Fibroblast of lung (primary cell): ENCODE measurements at places on chromosomes 4 and X. TPM values are rescaled to one million over a fixed set of nuclear protein-coding genes. Genes with fewer than 3 reads are reported as not detected.

- no peak overlapping the region for H3K4me3 ChIP-seq
- no peaks in the 10 kb centered on the region for H3K4me1 ChIP-seq
- DNase-seq, result no peak
- no peaks in the 10 kb centered on the region for H3K27me3 ChIP-seq
- no peak overlapping the region for H3K27ac ChIP-seq
Measured at GRCh38 chr4:80614319-80614718, 278.8 kb downstream of the CFAP299 start.

DNA sequence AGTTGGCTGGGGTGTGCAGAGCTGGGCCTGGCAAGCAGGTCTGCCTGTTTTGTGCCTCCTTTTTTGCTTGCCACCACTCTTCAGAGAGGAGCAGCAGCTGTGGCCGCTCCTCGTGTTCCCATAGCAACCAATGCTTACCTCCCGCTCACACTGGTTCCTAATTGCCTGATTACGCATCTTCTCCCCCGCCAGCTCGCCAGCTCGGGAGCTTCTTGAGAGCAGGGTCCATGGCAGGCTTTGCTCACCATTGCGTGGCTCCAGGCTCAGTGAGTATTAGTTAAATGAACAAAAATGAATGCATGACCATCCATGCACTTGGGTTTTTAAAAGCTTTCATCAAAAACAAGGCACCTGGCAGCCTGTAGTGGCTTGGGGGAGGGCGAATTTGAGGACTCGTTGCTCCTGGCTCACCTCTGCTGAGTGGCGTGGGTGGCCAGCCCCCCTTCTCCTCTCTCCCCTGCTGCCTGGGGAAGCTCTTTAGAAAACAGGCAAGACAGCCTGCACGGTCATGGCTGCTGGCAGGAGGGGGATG is 14.2 kb upstream of the PJA1 start:
- DNase-seq, result peak; percentile 24
- H3K4me3 ChIP-seq, result no peak overlapping the region
- H3K36me3 ChIP-seq, result no peaks in the 10 kb centered on the region
- no peak overlapping the region for H3K27ac ChIP-seq
- peaks cover 3% of the 10 kb centered on the region for H3K27me3 ChIP-seq
- H3K4me1 ChIP-seq, result no peaks in the 10 kb centered on the region

DNA sequence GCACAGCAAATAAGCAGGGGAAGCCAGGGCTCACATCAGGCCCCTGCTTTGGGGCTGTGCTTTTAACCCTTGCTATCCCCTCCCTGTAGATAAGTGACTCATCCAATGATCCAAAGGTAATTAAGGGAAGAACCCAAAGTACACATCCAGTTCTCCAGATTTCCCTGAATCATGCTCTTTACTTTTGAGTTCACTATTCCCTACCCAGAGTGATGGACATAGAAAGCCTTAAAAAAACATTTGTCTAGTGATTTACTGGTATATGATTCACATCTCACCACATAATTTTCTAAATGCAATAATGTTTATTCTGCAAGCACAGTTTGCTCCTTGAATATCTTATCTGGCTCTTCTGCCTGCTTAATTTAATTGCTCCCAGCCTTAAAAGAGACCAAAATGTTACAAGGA is 136.2 kb downstream of the PPP3CA start:
- no peaks in the 10 kb centered on the region for H3K36me3 ChIP-seq
- peak; percentile 43 for DNase-seq
- no peaks in the 10 kb centered on the region for H3K4me1 ChIP-seq
- no peak overlapping the region for H3K27ac ChIP-seq
- no peak overlapping the region for H3K4me3 ChIP-seq

DNA sequence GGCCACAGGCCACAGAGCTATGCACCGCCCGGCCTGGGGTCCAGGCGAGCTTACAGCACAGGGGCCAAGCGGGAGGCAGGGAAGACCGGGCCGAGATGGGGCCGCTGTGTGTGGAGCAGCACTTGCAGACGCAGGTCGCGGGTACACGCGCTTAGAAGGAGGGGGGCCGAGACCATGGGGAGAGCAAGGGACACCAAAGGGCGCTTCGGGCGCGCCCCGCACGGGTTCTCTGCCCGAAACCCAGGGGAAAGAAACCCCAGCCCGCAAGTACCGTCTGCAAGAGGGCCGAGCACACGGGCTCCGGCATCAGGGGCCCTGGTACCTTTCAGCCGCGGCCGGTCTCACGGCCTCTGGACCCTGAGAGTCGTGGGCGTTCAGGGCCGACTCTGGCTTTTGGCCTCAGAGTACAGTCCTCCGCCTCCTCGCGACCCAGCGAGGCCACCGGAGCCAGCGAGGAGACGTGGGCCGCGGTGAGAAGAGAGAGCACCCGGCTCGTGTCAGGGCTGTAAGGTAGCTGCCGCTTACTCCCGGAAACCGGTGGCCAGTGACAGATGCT is 342 bp downstream of the EOLA2 start:
- H3K4me3 ChIP-seq, result peak overlapping the region; percentile 68
- peak overlapping the region; percentile 97 for H3K27ac ChIP-seq

DNA sequence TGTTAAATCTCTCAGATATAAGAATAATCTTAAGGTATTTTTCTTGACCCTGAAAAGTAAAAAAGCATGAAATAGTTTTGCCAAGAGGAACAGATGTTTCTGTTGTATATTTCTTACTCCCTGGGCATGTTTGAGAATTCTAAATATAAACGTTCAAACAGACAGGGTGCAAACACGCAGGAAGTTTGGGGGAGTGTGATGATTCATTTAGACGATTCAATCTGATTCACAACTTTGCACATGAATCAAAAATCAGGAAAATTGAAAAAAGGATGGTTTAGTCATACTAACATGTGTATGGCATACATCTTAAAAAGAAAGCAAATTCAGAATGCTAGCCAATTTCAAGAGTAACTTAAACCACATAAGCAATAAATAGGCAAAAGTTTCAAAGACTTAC is 340.3 kb upstream of the GRID2 start:
- H3K27me3 ChIP-seq, result no peaks in the 10 kb centered on the region
- H3K4me3 ChIP-seq, result no peak overlapping the region
- peaks cover 2% of the 10 kb centered on the region for H3K4me1 ChIP-seq
- DNase-seq, result peak; percentile 67
- no peak overlapping the region for H3K27ac ChIP-seq
- no peaks in the 10 kb centered on the region for H3K36me3 ChIP-seq

DNA sequence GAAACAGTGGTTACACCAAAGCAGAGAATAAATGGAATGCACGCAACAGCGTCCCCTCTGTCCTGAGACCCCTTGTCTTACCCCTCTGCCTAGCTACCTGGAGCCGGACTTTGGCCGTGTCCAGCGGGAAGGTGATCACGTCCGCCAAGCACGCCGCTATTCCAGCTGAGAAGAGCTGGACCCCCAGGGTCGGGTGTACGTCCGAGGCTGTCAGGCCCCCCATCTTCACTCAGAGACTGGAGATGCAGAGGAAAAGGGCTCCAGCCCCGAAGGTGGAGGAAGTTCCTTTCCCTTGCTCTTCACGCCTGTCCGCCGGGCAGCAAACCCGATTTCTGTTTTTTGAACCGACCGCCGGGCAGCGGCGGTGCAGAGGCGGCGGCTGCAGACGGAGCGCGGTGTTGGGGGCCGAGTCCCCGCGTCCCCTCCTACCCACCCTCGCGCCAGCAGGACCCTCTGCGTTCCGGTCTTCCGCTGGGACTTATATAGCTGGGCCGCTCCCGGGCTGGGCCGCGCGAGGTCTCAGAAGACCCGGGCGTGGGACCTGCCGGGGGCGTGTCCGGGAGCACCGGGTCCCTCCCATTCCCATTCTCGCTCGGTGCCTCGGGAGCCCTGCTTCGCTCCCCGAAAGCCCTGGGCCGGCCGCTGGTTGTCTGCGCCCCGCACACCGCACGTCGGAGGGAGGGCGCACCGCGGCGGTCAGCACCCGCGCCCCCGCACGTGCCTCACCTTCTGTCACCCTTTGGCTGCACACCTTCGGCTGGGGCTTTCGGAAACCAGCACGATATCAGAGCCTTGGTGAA is at the start of gene UCP1:
UCP1 (minus strand) TSS at position 455 of the 800 bp plus-strand sequence; CDS start at position 223, 232 bp downstream.
- no peaks in the 10 kb centered on the region for H3K36me3 ChIP-seq
- H3K27me3 ChIP-seq, result peaks cover 49% of the 10 kb centered on the region
- no peaks in the 10 kb centered on the region for H3K4me1 ChIP-seq
- H3K27ac ChIP-seq, result no peak within 1 kb of the TSS

DNA sequence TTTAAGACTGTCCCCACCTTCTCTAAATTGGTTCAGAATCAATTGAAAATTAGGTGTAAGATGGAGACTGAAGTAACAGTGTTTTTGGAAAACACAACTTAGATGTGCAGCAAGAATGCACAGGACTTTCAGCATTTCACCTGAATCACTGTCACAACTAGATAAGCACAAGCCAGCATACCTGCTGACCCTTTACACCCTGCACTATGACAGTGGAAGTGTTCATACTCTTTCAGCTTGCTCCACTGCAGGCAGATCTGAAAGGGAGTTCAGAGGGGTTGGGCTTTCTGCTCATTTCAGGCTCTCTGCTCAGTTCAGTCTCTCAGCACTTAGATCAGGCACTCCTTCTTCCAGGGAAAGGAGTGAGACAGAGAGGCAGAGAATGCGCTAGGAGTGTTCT is 22.8 kb downstream of the DCUN1D4 start:
- no peak overlapping the region for H3K27ac ChIP-seq
- DNase-seq, result no peak
- H3K36me3 ChIP-seq, result peaks cover 7% of the 10 kb centered on the region
- H3K4me3 ChIP-seq, result no peak overlapping the region

- H3K27me3 ChIP-seq, result no peaks in the 10 kb centered on the region
- no peak overlapping the region for H3K27ac ChIP-seq
- no peak overlapping the region for H3K4me3 ChIP-seq
- no peak for DNase-seq
Measured at GRCh38 chr4:184593461-184593860, 55.8 kb downstream of the CASP3 start.

- H3K4me1 ChIP-seq, result no peaks in the 10 kb centered on the region
- H3K27me3 ChIP-seq, result no peaks in the 10 kb centered on the region
- DNase-seq, result peak; percentile 87
- no peak overlapping the region for H3K27ac ChIP-seq
- H3K4me3 ChIP-seq, result no peak overlapping the region
- no peaks in the 10 kb centered on the region for H3K36me3 ChIP-seq
Measured at GRCh38 chr4:37873386-37873785, 17.5 kb upstream of the TBC1D1 start.

DNA sequence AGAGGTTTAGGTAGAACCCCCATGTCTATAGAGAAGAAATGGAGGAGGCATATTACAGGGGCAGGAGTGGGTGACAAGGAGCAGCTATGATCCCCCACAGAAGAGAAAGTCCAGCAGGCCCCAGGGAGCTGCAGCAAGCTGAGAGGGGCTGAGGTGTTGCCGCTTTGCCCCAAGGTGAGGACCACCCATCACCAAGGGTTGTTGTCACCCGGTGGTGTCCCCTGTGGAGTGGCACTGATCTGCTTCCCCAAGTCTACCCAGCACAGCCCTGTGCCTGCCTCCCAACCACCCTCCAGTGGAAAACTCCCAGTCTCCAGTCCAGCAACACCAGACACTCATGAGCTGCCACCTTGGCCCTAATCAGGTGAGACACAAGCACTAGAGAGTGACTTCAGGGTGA is 149.3 kb upstream of the NOCT start:
- peaks cover under 1% of the 10 kb centered on the region for H3K4me1 ChIP-seq
- H3K27me3 ChIP-seq, result no peaks in the 10 kb centered on the region
- no peaks in the 10 kb centered on the region for H3K36me3 ChIP-seq
- DNase-seq, result no peak
- H3K27ac ChIP-seq, result no peak overlapping the region

- no peaks in the 10 kb centered on the region for H3K27me3 ChIP-seq
- H3K4me3 ChIP-seq, result no peak overlapping the region
- H3K4me1 ChIP-seq, result peaks cover 4% of the 10 kb centered on the region
- no peaks in the 10 kb centered on the region for H3K36me3 ChIP-seq
- H3K27ac ChIP-seq, result peak overlapping the region; percentile 5
Measured at GRCh38 chr4:169079942-169080827, 70.1 kb upstream of the CBR4 start.

GRCh38 chr4:75255261-75255660 is 258.9 kb downstream of the RCHY1 start:
- no peaks in the 10 kb centered on the region for H3K4me1 ChIP-seq
- H3K4me3 ChIP-seq, result no peak overlapping the region
- H3K27ac ChIP-seq, result no peak overlapping the region
- H3K27me3 ChIP-seq, result no peaks in the 10 kb centered on the region

- no peak overlapping the region for H3K4me3 ChIP-seq
- no peaks in the 10 kb centered on the region for H3K27me3 ChIP-seq
- H3K36me3 ChIP-seq, result no peaks in the 10 kb centered on the region
- no peaks in the 10 kb centered on the region for H3K4me1 ChIP-seq
- H3K27ac ChIP-seq, result no peak overlapping the region
Measured at GRCh38 chr4:43136752-43137151, 244.2 kb downstream of the GRXCR1 start.

- H3K4me1 ChIP-seq, result no peaks in the 10 kb centered on the region
- no peaks in the 10 kb centered on the region for H3K36me3 ChIP-seq
- no peak overlapping the region for H3K27ac ChIP-seq
- no peak overlapping the region for H3K4me3 ChIP-seq
Measured at GRCh38 chr4:78119698-78120097, 62.6 kb downstream of the FRAS1 start.

GRCh38 chr4:83850435-83850834 is 314.5 kb downstream of the GPAT3 start:
- H3K36me3 ChIP-seq, result no peaks in the 10 kb centered on the region
- no peak for DNase-seq
- peaks cover 4% of the 10 kb centered on the region for H3K4me1 ChIP-seq
- no peaks in the 10 kb centered on the region for H3K27me3 ChIP-seq
- H3K4me3 ChIP-seq, result no peak overlapping the region

The GATB gene
- total RNA-seq, result 16.9 and 20.8 TPM in 2 replicates
